Liver (tissue), 10 donors: ENCODE measurements at places on chromosomes 16 and 17.

DNA sequence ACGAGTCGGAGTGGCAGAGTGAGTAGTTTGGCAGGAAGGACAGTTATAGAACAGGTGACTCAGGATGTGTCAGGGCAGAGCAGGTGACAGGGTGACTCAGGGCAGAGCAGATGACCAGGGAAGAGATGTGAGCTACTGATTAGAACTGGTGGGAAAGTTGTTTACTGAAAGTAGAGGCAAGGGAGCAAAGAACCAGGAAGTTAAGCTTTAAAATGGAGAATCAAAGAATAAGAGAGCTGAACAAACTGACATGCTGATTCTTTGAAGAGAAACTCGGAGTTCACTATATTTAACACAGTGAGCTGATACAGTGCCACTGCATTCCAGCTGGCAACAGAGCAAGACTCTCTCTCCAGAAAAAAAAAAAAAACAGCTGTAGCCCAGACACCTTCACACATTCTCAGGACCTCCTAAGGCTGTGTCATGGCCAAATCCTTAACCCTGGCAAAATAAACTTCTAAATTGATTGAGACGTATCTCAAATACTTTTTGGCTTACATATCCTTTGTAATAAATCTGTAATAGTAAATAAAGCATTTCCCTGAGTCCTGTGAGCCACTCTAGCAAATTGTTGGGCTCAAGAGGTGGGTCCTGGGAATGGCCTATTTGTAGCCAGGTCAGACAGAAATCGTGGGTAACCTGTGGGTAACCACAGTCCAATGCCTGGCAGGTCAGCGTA, 12.3 kb upstream of the UBE2I start:
- no peak for DNase-seq

DNA sequence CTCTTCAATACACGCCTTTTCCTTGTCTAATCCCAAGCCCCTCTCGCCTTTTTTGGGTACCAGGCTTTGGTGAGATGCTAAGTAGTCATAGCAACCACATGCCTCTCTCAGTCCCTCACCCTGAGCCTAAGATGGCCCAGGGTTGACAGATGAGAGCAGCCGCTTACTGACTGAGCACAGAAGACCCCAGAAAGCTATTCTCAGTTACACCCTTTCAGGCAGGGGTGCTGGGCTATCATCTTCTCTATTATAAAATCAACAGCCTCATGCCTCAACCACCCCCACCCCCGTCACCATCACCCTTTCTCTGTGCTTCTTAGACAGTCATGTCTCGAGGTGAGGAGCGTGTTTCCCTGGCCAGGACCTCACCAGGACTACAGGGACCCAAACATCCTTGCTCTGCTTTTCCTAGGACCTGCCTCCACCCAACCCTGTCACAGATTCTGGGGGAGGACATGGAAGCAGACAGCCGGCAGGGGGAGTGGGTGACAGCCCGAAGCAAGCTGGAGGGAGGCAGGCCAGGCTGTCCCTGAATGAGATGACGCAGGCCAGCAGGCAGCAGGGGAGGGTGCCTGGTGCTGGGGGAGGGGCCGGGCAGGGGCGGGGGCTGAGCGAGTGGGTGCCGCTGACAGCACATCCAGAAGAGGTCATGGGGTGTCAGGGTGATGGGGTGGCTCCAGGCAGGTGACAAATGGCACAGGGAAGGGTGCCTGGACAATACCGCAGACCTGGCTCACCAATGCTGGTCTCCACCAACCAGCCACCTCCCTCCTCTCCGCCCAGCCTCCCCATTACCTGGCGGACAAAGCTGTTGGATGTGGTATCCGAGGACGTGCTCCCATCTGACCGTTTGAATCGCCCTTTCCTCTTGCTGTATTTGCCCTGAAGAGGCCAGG, 3.1 kb downstream of the CACNB1 start:
- DNase-seq, result peak; percentile 49

DNA sequence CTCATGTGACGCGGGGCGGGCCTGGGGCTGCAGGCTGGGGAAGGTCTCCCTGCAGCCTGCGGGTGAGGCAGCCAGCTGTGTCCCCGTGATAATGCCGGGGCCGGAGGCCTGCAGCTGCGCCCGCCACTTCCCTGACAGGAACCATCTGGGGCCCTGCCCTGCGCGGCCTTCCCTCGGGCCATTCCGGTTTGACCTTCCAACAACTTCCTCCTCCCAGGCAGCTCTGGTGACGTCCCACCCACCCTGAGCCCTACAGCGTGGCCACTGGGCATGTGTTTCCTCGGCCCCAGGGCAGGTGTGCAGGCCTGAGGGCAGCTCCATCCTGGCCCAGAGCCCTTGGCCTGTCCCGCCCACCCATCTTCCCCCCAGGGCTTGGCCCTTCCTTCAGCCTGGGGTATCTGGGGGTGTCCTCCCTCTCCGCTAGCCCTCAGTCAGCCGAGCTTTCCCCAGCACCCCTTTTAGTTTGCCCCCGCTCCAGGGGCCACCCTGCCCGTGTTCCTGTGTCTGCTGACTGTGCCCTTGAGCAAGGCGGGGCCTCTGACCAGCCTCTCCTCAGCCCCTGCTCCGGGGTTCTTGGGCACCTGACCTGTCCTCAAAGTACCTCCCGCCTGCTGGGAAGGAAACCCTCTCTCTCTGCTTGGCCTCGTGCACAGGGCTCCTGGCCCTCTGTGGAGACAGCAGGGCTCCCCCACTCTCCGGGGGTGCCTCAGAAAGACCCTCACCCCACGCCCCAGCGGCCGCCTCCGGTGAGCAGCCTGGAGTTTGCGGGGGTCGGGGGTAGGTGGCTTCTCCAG, at the start of gene CBFA2T3:
Gene CBFA2T3, minus strand, starts transcription at position 190 of the 794 bp plus-strand sequence. CDS start 400 bp downstream, outside the sequence.
- DNase-seq, result peak; percentile 80

GRCh38 chr16:76210157-76210556, 67.0 kb upstream of the CNTNAP4 start:
- DNase-seq, result no peak
